ENCODE measurements at places on chromosomes 5 and 9. TPM values are rescaled to one million over a fixed set of nuclear protein-coding genes. Genes with fewer than 3 reads are reported as not detected.

DNA sequence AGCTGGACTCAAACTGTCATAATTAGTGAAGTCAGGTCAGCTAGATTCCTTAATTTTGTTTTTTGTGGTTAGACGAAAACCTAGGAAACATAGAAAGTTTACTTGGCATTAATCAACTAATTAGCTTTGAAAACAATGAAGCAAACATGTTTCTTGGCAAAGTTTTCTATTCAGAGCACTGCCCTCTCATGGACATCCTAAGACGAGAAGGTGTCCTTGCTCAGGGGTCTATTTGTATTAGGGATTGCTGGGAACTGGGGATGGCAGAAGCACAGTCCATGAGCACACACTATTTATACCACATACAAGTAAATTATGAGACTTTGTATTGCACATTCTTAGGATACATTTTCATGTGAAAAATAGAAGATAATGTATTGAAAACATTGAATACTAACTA lies 49.7 kb downstream of the POC5 start:
- DNase-seq = no peak

- no peak for DNase-seq
These were observed 35.5 kb downstream of the GCNT4 start for GRCh38 chr5:75016896-75017295.

Gene SCGB3A2
- total RNA-seq = not detected

Gene HINT2
- total RNA-seq = 57.7 TPM

Gene CTNND2
- total RNA-seq = not detected

Gene IL9
- not detected for total RNA-seq

DNA sequence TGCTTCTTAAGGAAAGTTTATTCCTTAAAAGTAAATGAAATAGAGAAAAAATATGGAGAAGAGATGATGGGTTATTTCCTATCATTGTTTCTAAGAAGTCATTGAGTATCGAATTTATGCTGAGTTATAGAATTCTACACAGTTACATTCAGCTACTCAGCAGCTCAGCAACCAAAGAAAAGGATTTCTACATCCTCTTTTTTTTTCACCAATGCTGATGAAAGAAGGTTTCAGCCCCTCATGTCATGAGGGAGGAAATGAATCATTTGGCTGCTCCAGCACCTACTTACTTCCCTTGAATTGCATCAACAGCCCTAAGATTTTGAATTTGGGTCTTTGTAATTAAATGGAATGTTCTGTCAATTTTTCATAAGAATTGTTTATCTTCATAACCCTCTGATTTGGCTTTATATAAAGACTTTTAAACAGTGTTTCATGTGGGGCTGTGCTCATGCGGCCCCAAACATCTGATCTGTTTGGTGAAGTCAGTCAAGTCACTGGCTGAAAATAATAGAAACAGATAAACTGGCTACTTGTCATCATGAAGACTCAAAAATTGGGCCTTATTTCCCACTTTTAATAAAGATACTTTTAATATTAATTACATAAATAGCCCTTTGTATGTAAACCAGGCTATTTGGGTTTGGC lies 18.5 kb upstream of the SNX2 start:
- DNase-seq = peak; percentile 54

Gene MYORG
- total RNA-seq = 1.7 TPM

Gene DDX4
- not detected for total RNA-seq

GRCh38 chr9:99451112-99451606 lies 229.1 kb downstream of the SEC61B start:
- DNase-seq = no peak

DNA sequence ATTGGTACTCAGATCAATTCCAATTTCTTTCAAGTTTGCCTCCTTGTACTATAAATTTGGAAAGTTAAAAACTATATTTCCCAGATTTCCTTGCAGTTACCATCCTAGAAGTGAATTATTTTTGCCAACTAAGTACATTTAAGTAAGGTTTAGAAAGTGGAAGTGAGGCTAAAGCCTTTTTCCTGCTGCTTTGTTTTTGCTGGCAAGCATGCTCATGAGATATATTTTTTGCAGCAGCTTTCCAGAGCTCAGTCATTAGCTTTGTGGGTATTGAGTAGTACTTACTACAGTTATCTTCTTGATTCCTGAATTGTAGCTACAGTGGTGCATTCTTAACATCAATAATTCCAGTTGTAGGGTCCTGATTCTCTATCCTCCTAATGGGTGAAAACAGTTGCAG lies 3.5 kb upstream of the BTF3 start:
- no peak for DNase-seq

Gene LCN9
- not detected for total RNA-seq

- DNase-seq = no peak
These were observed 37.5 kb downstream of the SPRY4 start for GRCh38 chr5:142287096-142287972.

Gene PLAC8L1
- total RNA-seq = not detected

DNA sequence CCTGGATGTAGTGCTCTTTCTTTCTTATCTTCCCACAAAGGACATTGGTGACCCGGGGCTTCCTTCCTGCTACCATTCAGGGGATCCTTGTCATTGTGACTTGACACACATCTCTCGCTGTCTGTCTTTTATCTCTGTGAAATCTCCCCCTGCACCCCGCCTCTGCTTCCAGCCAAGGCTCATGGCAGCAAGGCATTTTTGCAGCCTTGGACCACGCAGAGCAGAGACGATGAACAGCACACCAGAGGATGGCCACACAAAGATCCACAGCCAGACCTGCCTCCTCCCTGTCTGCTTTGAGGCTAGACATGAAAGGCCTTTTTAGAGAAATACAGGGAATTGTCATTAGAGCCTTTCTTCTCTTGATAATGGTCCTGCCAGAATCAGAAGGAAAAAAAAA lies 549.1 kb downstream of the CDK5RAP2 start:
- no peak for DNase-seq

DNA sequence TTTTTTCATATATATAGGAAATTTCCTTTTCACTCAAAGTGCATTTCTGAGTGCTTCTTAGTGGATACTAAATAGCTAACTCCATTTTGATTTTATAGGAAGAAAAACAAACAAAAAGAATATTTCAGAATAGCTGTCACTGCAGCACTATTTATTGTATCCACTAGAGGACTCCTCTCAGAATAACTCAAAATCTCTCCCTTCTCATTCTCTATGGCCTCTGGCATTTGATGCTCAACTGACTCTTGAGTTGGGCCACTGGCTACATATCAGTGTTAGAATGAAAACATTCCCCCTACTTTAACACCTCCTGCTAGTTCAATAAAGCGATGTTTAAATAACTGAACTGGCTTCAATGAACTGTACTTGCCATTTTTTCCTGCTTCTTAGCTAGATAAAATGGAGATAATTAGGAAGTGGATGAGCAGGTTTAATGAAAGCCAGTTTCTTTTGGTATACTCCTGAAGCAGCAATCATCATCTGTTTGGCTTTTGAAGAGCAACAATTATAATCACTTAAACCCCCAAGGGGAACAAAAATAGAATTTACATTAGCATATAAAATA lies 16.6 kb upstream of the ELAVL2 start:
- no peak for DNase-seq

DNA sequence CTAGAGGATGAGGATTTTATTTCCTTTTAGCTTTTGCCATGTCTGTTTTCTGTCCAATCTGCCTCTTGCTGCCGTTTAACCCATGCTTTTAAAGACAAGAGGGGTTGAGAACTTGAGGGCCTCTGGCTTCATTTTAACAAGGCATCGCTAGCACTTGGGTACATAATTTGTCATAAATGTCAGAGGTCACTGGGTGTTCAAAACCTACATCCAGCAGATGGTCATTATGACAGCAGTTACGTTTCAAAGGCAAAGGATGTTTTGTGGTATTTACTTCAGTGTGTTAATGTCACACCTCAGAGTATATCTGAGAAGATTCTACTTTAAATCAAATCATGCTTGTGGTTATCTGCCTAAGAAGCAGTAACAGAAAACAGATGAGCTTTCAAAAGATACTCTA lies 918.3 kb downstream of the NR2F1-AS1 start:
- peak; percentile 7 for DNase-seq

Gene LCN1
- total RNA-seq = not detected

GRCh38 chr9:114122136-114123027 lies 23.3 kb upstream of the KIF12 start:
- DNase-seq = peak; percentile 10

- no peak for DNase-seq
These were observed 53.2 kb upstream of the FSTL4 start for GRCh38 chr5:133665571-133665970.

Gene GRM6
- total RNA-seq = not detected

Gene UAP1L1
- 10.0 TPM for total RNA-seq

GRCh38 chr5:157816682-157817386 lies 42.1 kb downstream of the CLINT1 start:
- DNase-seq = no peak

- no peak for DNase-seq
These were observed 191.1 kb downstream of the OLFM1 start for GRCh38 chr9:135278586-135278985.

Gene ZNG1C
- 21.0 TPM for total RNA-seq

DNA sequence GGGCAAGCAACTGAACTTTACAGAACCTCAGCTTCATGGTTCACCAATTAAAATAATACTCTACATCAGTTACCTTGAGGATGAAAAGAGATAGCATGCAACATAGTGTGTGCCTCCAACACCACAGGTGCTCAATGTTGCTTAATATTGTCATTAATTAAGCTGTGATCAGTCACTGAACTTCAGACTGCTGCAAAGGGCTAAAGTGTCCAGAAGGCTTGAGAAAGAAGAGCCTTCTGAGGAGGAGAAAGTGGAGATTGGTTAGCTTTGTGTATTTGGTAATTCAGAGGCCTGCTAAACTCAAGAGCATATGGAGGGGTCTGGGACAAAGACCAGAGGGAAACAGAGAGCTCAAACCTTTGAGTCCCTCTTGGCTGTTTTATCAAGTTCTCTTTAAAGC lies 66.3 kb upstream of the SELENOP start:
- no peak for DNase-seq

DNA sequence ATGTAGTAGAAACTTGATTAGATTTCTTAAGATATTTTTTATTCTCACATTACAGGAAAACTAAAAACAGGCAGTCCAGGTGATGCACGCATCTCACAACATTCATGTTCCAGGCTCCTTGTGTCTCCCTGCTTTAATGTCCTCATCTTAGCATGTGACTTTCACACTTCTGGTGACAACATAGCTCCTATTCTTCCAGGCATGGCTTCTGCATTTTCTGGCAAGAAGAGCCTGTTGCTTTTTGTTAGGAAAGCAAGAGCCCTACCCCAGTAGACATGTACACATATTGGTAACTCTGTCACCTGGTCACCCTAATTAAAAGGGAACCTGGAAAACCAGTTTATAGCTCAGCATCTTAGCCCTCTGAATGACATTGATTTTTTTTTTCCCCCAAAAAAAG lies 92.5 kb downstream of the PPIC start:
- no peak for DNase-seq

GRCh38 chr5:139925216-139925562 lies 117.9 kb downstream of the NRG2 start:
- DNase-seq = no peak

- no peak for DNase-seq
These were observed 103.6 kb downstream of the GNA14 start for GRCh38 chr9:77544546-77544945.

DNA sequence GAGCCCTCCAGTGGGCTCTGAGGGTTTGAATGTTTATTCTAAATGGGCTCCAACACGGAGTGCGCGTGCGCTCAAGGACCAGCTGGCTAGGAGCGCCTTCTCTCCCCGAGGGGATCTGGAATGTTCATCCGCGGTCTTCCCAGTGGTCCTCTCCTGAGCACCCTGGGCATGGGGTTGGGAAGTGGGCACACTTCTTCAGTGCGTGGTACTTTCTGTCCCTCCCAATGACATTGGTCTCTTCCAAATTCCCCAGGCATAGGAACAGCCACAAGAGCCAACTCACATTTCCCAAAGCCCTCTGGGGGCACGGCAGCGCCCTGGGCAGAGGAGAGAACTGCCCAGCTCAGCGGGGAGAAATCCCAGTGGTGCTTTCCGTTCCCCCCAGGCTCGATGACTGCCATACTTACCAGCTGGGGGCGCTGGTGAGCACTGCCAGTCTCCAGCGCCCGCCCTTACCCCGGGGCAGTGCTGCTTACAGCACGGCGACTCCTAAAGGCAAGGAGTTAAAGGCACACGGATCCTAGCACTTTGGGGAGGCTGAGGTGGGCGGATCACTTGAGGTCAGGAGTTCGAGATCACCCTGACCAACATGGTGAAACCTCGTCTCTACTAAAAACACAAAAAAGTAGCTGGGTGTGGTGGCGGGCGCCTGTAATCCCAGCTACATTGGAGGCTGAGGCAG lies 29.9 kb upstream of the OBP2B start:
- peak; percentile 43 for DNase-seq

Data from RPMI7951 (cell line).